Kidney epithelial cell (primary cell): ENCODE measurements at places on chromosomes 11 and 22. TPM values are rescaled to one million over a fixed set of nuclear protein-coding genes. Genes with fewer than 3 reads are reported as not detected.

DNA sequence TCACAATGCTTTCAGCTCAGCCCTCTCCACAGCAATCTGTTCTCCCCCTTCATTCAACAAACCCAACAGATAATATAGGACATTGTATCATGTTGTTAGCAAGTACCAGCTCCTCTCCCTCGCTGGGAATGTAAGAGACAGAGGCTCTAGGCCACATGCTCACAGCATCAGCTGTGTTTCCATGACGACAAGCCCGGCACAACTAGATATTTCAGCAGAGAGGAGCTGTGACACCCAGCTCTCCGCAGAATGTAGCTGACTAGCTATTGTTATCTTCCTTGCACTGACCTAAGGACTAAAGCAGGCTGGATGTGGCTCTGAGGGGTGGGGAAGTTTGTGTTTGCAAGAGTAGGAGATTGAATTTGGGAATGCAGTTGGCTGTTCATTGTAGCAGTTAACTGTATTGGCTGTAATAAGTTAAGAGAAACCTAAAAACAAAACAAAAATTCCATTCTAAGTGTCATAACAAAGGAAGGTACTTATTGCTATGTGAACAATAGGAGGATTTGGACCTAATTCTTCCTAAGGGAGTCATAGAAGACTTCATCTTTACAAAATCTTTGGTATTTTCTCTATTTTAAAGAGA lies 28.0 kb upstream of the RRAS2 start:
- DNase-seq: no peak

- DNase-seq: no peak
Measured at GRCh38 chr11:134512571-134513538, 100.8 kb upstream of the B3GAT1 start.

GRCh38 chr11:34356130-34356529 lies 1.7 kb downstream of the ABTB2 start:
- DNase-seq: no peak

The SYCE3 gene
- 0.71 TPM in 1 of 2 replicates, not detected in the other for total RNA-seq

The VSIG2 gene
- total RNA-seq: 0.50 TPM in 1 of 2 replicates, not detected in the other

The CECR2 gene
- total RNA-seq: 6.2 and 7.4 TPM in 2 replicates

The LRRC74B gene
- total RNA-seq: not detected in 2 replicates

The TPBGL gene
- 0.04 TPM in 1 of 2 replicates, not detected in the other for total RNA-seq
